ENCODE measurements at places on chromosomes 11 and 22. TPM values are rescaled to one million over a fixed set of nuclear protein-coding genes. Genes with fewer than 3 reads are reported as not detected.
A peak's percentile ranks its signal among the peaks of the same experiment; 100 is the strongest.

The SVIP gene
- 14.2 TPM for total RNA-seq

The CENPM gene
- total RNA-seq, result 51.9 TPM

The A4GALT gene
- 12.3 TPM for total RNA-seq

The CARD18 gene
- total RNA-seq, result not detected

The OR52I1 gene
- not detected for total RNA-seq

The SEZ6L gene
- total RNA-seq, result not detected

The SLC6A5 gene
- total RNA-seq, result not detected

The OR4D5 gene
- total RNA-seq, result not detected

DNA sequence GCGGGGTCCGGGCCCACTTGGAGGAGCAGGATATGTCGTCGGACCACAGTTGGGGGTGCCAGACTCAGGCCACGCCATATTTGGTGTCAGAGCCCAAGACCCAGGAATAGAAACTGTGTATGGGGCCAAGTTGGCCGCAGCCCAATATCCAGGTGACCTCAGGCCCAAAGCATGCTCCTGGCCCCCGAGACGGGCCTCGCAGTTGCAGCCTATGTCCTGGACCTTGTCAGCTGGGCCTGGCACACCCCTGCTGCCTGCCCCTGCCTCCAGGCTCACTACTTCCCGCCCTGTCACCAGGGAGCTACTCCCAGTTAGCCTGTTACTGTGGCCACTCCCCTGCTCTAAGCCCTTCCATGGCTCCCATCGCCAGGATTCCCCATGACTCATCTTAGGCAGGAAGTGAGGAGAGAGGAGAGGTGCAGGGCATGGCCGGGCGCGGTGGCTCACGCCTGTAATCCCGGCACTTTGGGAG lies 23.1 kb downstream of the A4GALT start:
- peaks cover 8% of the 10 kb centered on the region for H3K36me3 ChIP-seq
- H3K4me1 ChIP-seq, result peaks cover 39% of the 10 kb centered on the region
- DNase-seq, result peak; percentile 80
- peak overlapping the region; percentile 70 for H3K27ac ChIP-seq
- H3K4me3 ChIP-seq, result no peak overlapping the region

- H3K27ac ChIP-seq, result no peak overlapping the region
- no peaks in the 10 kb centered on the region for H3K36me3 ChIP-seq
- peaks cover 8% of the 10 kb centered on the region for H3K27me3 ChIP-seq
- no peaks in the 10 kb centered on the region for H3K4me1 ChIP-seq
- no peak overlapping the region for H3K4me3 ChIP-seq
Measured at GRCh38 chr11:60995798-60996197, 24.3 kb downstream of the CD6 start.

DNA sequence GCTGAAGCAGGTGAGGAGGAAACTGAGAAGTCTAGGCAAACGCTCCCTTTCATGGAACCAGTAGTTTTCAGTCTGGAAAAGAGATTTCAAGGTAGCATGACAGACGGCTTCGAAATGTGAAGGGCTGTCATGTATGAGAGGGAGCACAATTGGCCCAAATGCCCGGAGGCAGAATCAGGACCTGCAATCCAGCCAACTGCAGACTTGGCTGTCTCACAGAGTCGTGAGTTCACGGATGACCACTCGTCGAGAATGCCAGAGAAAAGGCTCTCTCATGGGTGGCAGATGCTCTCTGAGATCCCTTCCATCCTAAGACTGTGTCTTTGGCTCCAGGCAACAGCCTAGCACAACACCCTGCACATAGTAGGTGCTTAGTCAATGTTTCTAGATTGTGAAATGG lies 134.8 kb downstream of the DSCAML1 start:
- H3K27ac ChIP-seq, result no peak overlapping the region
- no peak for DNase-seq
- no peak overlapping the region for H3K4me3 ChIP-seq

GRCh38 chr22:42342426-42343120 lies 72.1 kb upstream of the TCF20 start:
- no peak for DNase-seq
- H3K4me3 ChIP-seq, result peak overlapping the region; percentile 28
- no peak overlapping the region for H3K27ac ChIP-seq
- peaks cover 3% of the 10 kb centered on the region for H3K4me1 ChIP-seq
- H3K36me3 ChIP-seq, result no peaks in the 10 kb centered on the region
- no peaks in the 10 kb centered on the region for H3K27me3 ChIP-seq

DNA sequence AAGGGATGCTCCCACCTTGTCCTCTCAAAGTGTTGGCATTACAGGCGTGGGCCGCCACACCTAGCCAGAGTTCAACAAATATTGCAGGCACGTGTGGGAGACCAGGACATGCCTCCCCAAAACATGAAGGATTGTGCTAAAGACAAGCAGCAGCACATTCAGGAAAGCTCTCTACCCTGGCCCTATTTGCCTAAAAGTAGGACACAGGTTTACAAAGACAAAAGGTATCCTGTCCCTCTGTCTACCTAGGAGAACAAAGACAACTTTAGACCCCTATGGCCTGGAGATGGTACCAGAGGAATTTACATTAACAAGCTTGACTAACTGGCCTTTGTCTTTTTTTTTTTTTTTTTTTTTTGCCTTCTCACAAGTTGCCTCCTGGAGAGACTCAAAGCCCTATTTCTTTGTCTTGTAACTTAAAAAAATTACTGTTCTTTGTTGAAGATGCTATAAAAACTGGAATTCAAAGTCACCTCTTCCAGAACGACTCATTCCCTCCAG lies 859 bp upstream of the ACCS start:
- no peak for DNase-seq
- H3K27me3 ChIP-seq, result no peaks in the 10 kb centered on the region
- peak overlapping the region; percentile 60 for H3K27ac ChIP-seq
- H3K4me3 ChIP-seq, result peak overlapping the region; percentile 50
- H3K36me3 ChIP-seq, result no peaks in the 10 kb centered on the region

DNA sequence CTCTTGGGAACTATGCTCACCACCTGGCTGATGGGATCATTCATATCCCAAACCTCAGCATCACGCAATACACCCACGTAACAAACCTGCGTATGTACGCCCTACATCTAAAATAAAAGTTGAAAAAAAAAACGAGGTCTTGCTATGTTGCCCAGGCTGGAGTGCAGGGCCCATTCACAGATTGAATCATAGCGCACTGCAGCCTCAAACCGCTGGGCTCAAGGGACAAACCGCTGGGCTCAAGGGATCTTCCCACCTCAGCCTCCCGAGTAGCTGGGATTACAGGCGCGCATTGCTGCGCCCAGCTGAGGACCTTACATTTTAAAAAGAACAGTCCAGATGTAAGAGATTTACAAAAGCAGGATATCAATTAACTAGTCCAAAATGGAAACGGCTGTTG lies 41.9 kb upstream of the EMID1 start:
- no peak for DNase-seq
- no peaks in the 10 kb centered on the region for H3K36me3 ChIP-seq
- H3K4me3 ChIP-seq, result no peak overlapping the region
- H3K27me3 ChIP-seq, result no peaks in the 10 kb centered on the region
- H3K4me1 ChIP-seq, result no peaks in the 10 kb centered on the region

- H3K4me3 ChIP-seq, result no peak overlapping the region
- H3K4me1 ChIP-seq, result no peaks in the 10 kb centered on the region
- H3K27ac ChIP-seq, result no peak overlapping the region
- no peak for DNase-seq
Measured at GRCh38 chr11:82906236-82906635, 4.7 kb downstream of the DDIAS start.

DNA sequence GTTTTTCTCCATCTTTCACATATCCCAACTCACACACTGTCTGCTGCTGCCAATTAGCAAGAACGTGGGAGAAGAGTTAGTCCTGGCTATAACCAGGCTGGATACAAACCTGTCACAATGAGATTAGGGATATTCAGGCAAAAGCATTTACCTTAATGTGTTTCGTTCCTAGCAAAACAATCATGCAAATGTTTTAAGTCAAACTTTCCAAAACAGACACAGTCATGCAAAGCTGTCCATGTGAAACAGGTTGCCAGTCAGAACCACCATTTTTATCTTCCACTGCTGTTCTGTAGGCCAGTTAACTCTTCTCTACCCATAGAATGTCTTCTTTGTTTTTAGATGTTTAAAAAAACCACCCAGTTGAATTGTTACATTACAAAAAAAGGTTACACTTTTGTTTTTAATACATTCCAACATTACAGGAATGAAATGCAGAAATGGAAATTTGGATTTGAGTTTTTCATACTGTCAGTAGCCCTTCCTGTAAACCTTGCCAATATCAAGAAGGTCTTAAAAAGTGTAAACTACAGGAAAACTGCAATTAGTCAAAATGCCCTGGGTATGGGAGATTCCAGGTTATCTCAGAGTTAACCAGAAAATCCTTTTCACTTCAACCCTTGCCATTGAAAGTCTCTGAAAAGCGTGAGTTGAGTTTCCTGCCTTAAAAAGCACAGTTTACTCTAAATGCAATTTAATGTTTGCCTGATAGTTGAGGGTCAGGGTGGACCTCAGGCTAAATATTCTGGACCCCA lies 34.2 kb upstream of the LDLRAD3 start:
- H3K27ac ChIP-seq, result no peak overlapping the region
- H3K4me3 ChIP-seq, result no peak overlapping the region
- no peaks in the 10 kb centered on the region for H3K36me3 ChIP-seq

DNA sequence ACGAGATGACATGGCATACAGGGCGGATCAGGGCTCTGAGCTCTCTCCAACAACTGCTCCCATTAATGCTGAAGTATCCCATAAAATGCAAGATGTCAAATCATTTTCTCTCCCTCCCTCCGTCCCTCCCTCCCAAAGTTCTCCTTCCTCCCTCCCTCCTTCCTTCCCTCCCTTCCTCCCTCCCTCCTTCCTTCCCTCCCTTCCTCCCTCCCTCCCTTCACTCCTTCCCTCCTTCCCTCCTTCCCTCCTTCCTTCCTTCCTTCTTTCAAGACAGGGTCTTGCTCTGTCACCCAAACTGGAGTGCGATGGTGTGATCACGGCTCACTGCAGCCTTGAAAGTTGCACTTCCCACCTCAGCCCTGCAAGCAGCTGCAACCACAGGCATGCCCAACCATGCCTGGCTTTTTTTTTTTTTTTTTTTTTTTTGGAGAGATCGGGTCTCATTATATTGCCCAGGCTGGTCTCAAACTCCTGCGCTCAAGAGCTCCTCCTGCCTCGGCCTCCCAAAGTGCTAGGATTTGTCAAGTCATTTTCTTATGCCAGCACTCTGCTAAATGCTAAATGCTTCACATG lies 38.2 kb downstream of the TXN2 start:
- H3K4me1 ChIP-seq, result peaks cover 44% of the 10 kb centered on the region
- H3K4me3 ChIP-seq, result no peak overlapping the region
- no peak for DNase-seq
- no peaks in the 10 kb centered on the region for H3K36me3 ChIP-seq

DNA sequence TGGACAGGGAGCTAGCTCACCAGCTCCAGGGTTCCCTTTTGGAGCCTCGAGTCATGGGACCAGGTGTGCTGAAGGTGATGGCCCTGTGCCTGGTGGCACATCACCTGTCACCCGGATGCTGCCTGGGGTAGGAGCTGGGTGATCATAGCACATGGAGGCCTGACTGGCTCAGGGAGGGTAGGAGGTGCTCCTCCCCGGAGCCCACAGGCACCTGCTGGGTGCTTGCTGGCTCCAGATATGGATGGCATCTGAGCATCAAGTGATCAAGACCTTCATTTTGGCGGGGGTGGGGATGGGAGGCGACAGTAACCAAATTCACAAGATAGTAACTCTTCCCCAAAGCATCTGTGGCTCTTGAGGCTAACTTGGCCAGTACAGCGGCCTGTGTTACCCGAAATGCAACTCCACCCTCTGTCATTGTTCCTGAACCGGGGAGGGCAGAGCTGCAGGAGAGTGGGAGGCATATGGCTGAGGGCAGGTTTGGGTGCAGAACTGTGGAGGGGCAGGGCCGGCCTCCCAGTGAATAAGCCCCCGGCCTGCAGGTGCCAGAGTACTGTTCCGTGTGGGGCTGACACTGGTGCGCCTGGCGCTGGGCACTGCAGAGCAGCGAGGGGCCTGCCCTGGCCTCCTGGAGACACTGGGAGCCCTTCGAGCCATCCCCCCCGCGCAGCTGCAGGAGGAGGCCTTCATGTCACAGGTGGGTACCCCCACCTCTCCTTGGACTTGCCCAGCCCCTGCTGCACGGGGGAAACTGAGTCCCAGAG lies 4.7 kb downstream of the TBC1D10C start:
- H3K4me3 ChIP-seq, result no peak overlapping the region
- DNase-seq, result no peak
- no peak overlapping the region for H3K27ac ChIP-seq
- H3K4me1 ChIP-seq, result no peaks in the 10 kb centered on the region
- peaks cover 66% of the 10 kb centered on the region for H3K27me3 ChIP-seq

- H3K36me3 ChIP-seq, result no peaks in the 10 kb centered on the region
- no peak overlapping the region for H3K27ac ChIP-seq
- H3K4me3 ChIP-seq, result no peak overlapping the region
- no peak for DNase-seq
- no peaks in the 10 kb centered on the region for H3K27me3 ChIP-seq
Measured at GRCh38 chr11:130854483-130854882, 61.8 kb downstream of the SNX19 start.

- no peak overlapping the region for H3K27ac ChIP-seq
- H3K36me3 ChIP-seq, result no peaks in the 10 kb centered on the region
- DNase-seq, result no peak
- H3K4me3 ChIP-seq, result no peak overlapping the region
Measured at GRCh38 chr22:27748751-27749191, 52.8 kb downstream of the MN1 start.

DNA sequence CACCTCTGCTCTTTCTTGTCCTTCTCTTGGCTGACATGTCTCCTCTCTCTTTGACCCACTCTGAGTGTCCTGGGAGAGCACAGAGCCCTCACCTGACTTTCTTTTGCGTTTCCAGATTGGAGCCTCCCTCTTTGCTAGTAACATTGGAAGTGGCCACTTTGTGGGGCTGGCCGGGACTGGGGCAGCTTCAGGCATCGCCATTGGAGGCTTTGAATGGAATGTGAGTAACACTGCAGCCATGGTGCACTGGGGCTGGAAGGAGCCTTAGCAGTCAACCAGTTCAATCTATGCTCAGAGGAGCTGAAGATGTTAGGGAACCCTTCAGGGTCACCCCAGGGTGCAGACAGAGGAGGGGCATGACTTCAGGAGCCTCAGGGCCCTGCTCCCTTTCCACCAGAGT lies 23.8 kb downstream of the SLC5A1 start:
- no peaks in the 10 kb centered on the region for H3K36me3 ChIP-seq
- no peak overlapping the region for H3K27ac ChIP-seq
- peaks cover 28% of the 10 kb centered on the region for H3K27me3 ChIP-seq
- no peak overlapping the region for H3K4me3 ChIP-seq

DNA sequence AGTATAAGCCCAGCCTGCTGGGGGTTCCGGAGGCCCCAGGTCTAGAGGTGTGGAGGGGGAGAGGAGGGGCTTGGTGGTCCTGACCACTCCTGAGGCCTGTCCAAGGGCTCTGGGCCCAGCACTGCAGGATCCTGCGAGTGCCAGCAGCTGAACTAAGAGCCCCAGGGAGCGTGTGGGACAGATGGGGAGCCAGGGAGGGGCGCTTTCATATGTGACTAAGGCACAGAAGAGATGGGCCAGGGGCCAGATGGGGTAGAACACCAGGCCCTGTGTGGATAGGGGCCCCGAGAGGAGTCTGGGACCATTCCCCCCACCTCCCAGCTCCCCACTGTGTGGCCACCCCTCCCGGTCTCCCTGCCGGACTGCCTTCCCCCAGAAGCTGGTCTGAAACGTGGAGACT lies 18.4 kb downstream of the MAFF start:
- peak overlapping the region; percentile 99 for H3K27ac ChIP-seq
- DNase-seq, result no peak
- peaks cover 28% of the 10 kb centered on the region for H3K4me1 ChIP-seq
- no peaks in the 10 kb centered on the region for H3K27me3 ChIP-seq
- H3K36me3 ChIP-seq, result peaks cover 72% of the 10 kb centered on the region
